ENCODE measurements at places on chromosomes 11 and 22.

DNA sequence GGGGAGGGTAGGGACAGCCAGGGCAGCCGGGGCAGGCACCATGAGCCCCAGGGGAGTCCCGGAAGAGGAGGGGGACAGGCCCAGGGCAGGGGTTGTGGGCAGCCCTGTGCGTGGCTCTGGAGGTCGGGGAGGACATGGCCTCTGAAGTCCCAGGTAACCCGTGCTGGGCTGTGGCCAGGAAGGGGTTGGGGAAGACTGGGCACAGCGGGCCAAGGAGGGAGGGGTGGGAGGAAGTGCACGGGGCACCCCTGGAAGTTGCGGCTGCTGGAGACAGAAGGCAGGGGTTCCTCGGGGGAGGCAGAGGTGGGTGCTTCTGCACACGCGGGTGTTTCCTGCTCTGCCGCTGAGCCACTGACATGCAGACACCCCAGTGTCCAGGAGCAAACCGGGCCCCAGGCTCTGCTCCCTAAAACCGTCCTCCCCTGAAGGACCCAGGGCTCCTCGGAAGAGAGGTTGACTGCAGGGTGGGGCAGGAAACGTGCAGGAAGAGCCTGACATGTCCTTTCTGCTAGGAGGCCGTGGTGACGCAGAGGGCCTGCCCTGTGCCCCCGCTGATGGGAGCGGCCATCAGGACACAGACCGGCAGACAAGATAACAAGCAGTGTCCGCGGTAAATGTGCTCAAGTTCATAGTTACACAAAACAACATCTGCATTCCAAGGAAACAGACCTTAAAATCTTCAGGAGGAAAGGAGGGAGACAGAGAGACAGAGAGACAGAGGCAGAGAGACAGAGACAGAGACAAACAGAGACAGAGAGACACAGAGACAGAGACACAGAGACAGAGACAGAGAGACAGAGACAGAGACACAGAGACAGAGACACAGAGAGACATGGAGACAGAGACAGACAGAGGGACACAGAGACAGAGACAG is 5.7 kb downstream of the TNNI2 start:
- no peak for DNase-seq

GRCh38 chr22:49944399-49944891 is 16.1 kb upstream of the PIM3 start:
- no peak for DNase-seq

DNA sequence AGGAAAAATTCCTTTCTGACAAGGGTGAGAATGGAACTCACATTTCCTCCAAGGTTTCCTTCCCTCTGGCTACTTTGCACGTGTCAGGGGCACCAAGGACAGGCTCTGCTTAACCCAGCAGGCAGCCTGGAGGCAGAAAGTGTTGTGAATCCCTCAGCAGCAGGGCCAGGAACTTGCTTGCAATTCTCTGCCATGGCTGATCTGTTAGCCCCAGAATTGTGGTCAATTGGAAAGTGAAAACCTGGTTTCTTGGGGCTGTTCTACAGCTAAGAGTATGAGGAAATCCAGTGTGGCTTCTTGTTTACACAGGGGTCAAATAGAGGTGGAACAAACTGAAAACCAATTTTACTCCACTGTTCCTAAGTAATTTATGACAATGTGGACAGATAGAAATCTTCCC is 38.3 kb upstream of the CEP295 start:
- no peak for DNase-seq

DNA sequence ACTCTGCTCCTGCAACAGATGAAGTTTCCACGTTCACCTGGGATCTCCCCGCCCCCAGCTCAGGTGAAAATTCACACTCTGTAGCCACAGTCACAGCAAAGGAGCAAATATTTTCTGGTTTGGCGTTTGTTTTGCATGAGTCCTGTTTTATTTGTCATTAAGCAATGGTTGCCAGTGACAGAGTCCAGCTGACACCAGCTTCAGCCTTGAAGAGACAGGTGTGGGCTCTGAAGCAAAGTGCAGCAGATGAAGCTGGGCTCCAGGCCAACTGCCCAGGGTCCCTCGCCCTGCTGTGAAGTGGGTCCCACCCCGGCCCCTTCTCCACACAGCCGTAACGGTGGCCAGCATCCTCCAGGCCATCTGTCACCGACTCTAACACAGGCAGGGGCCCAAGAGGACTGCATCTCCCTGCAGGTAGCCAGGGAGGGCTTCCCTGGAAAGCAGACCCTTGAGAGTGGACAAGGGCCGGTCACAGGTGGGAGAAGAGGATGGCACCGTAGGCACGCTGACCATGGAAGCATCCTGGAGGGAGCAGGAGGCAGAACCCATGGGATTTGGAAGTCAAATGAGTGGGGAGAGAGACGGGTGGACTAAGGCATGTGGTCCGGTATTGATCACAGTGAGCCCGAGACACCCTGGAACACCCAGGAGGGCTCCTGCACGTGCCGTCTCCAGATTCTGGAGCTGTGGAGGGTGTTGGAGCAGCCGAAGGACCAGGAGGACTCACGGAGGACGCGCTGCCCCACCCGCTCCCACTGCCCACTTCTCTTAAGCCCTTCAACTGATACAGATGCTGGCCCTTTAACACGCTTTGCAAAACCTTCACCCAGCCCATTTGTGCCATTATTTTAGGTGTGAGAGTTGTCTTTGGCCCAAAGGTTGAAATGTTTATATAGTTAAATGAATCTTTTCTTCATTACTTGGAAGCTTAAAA is 294.5 kb downstream of the BRD1 start:
- DNase-seq: no peak

- DNase-seq: no peak
These were observed 86.8 kb downstream of the PTPRJ start for GRCh38 chr11:48066881-48067800.

GRCh38 chr11:45024316-45024715 is 73.6 kb upstream of the TP53I11 start:
- no peak for DNase-seq

DNA sequence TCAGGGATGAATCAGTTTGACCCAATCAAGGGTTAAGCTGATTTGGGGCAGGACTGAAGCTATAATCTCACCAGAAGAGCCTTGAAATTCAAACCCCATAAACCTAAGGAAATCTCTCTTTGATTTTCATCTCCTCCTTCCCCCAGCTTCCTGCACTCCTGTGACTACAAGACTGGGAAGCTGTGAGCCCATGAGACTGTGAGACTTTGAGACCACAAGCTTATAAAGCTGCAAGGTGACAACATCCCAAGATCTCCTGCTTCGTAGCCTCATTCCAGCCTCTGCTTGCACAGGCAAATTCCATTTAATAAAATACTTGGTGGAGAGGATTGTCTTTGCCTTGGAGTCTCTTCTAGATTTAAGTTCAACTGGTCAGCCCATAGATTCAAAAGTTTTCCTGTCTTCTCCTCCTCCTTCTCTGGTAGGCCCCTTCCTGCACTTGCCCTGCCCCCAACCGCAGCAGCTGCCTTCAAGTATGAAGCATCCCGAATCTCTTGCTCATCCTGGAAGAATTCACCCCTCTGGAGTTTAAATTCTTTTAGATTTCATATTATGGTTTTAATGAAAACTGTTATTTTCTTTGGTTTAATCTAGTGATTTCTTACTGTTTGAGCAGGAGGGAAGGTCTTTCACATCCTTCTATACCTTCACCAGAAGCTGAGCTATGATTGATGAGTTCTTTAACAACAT is 42.1 kb downstream of the PAMR1 start:
- no peak for DNase-seq

DNA sequence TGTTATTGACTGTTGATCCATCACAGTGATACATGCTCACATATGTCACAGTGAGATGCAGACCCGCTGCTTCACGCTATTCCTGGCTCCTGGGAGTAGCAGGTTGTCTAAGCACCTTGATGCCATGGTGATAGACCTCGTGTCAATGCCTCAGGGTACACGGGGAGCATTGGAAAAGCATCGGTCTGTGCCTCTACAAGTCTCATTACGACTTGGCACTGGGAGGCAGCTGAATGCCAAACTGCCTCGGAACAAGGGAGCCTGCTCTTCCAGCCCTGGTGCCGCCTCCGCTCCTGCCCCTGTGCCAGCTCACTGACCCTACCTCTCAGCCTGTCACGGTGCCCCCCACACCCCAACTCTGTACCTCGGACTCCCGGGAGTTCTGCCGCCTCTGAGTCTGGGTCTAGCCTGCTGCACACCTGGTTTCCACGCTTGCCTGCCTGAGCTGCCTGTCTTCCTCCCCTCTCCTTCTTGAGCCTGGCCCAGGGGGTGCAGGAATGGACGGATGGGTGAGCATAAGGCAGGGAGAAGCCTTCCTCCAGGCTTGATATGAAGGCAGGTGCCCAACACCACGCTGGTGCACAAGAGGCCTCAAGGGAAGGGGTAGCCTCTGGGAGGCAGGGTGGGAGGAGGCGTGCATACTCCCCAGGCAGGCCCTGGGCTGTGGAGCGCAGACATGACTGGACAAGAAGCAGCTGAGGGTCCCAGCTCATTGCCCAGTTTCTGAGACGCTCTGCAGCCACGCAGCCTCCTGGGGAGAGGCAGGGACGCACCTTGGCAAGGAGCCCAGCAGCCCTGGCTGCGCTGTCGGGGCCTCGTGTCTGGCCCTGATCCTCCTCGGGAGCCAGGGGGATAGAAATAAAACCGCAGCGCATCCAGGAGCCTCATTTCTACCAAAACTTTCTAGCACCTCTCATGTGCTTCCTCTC is 1.8 kb upstream of the NFAM1 start:
- no peak for DNase-seq

DNA sequence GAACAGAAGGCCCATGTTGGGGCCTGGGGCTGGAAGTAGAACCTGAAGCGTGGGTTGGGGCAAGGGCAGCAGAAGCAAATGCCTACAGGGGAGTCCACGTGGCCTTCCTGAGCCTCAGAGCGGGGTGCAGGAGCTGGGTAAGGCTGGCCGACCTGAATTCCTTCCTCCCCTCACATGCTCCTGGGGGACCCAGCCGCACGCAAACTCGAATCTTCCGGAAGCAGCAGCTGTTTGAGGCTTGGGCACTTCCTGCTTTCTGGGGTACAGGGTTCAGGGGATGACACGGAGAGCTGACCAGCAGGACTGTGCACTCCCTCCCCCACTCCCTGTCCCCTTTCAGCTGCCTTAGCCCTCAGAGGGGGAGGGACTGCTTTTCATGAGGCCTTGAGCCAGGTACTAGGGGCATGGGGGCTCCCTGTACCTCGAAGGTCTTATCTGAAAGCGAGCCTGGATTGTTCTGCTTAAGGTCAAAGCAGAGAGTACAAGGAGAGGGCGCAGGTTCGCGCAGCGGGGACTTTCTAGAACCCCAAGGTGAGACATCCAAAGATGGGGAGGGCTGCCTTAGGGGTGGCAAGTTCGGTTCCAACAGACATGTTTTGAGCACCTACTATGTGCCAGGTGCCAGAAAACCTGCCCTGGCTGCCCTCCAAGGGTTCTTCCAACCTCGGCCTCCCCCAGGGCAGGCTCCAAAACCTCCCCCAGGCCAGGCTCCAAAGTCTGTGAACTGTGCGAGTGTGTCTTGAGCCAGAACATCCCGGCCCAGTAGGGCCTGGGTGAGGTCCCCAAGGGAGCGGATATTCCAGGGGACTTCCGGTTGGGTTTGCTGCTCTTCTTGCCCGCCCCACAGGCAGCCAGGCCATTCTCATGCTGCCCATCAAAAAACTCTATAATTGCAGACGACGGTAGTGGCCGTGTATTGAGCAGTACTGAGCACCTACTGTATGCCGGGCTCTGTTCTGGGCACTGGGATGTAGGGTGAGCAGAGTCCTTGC is 1.7 kb downstream of the NCF4 start:
- no peak for DNase-seq

DNA sequence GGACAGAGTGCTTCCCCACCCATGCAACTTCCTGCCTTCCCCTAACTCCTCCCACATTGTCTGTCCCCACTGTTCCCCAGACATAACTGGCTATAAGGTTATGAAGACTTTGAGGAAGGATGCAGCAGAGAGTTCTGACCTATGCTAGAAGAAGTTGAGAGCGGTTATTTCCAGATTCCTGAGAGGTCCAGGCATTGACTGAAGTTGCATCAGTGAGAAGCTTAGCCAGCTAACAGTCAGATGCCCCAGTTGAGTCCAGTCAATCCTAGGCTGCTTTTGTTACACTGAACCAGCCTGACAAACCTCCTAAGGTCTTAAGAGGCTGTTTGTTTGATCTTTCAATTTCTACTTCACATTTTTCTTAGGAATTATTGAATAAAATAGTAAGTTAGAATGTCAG is 937.9 kb upstream of the CCDC90B start:
- no peak for DNase-seq

- no peak for DNase-seq
These were observed 25.2 kb downstream of the LIF start for GRCh38 chr22:30221121-30221992.

GRCh38 chr22:28016781-28017557 is 97.9 kb upstream of the PITPNB start:
- no peak for DNase-seq

DNA sequence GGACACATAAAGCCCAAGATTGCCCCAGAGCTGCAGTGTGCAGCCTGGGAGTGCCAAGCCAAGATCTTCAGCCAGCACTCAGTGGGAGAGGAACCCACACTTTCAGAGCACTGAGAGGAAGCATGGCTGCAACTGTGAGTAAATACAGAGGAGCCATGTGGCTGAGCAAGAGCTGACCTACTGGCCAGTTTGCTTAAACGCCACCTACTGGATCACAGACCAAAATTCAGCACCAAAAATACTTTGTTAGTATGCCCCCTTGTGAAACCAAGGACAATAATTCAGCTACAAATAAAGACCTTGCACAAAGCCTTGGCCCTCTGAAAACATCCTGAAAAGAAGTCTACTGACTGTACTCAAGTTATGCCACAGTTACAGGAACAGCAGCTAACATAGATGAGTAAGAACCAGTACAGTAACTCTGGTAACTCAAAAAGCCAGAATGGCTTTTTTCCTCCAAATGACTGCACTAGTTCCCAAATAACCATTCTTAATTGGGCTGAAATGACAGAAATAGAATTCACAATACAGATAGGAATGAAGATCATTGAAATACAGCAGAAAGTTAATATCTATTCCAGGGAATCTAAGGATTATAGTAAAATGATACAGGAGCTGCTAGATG is 10.1 kb upstream of the OR4A15 start:
- DNase-seq: peak; percentile 25

DNA sequence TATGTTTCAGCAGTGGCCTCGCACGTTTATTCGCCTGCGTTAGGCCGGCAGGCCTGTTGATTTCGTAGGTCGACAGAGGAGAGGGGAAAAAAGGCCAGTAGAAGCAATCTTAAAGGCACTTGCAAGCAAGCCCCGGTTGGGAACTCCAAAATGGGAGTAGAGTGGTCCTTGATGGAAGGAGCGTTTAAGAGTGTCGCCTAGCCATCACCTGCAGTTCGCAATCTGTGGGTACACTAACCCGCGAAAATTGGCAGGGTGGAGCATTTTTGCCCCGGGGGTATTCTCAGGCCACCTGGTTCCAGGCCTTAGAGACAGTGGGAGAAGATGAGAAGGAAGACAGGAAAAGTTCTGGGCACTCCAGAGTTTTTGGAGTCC is 1.1 kb downstream of the EWSR1 start:
- DNase-seq: no peak
